Activated T-helper 1 cell treated with anti-CD3 and anti-CD28 coated beads, Interleukin-2, amount 50 U/mL, for 16 hours (primary cell): ENCODE measurements at places on chromosomes 3 and 15.
A peak's percentile ranks its signal among the peaks of the same experiment; 100 is the strongest.

DNA sequence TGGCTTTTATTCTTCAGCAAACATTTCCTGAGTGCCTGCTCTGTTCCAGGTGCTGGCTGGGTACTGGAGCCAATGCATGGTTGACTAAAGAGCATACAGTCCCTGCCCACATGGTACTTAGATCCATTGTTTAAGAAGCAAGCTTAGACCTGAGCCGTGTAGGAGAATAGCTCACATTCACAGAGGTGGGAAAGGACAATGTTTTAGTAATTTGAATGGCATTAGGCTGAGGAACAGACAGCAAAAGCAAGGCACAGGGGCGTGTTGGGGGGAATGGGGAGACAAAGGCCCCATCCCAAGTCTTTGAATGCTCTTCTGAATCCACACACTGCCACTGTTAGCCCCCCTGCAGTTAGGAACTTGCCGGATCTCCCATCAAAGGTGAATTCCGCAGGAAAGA, 388.2 kb upstream of the RGMA start:
- DNase-seq: no peak

DNA sequence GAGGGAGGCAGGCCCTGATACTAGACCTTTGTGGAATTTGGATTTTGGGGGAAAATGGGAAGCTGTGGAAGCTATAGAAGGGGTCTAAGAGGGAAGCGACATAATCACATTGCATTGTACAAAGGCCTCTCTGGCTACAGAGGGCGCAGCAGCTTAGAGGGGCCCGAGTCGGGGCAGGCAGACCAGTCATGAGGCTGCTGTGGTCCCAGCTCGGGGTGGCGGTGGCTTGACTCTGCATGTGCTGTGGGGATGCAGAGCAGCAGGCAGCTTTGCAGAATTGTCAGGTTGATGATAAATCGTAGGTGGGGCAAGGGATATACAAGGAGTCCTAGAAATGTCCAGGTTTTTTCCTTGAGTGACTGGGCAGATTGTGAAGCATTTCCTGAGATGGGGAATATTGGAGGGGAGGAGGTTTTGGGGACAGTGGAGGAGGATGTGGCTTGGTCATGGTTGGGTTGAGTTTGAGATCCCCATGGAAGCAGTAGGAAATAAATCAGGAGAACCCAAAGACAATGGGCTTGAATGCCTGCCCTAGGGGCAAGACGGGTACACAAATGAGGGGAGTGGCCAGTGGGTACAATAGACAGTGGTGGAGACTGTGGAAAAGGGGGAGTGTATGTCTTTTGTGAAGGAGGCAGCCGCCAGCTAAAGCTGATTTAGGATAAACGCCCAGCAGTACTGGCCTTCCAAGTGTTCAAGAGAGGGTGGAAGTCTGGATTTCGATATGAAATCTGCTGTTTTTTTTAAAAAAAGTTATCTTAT, 94.1 kb downstream of the HMG20A start:
- no peak for DNase-seq

- DNase-seq: no peak
These were observed 330.2 kb downstream of the GABRB3 start for GRCh38 chr15:26442680-26443079.

DNA sequence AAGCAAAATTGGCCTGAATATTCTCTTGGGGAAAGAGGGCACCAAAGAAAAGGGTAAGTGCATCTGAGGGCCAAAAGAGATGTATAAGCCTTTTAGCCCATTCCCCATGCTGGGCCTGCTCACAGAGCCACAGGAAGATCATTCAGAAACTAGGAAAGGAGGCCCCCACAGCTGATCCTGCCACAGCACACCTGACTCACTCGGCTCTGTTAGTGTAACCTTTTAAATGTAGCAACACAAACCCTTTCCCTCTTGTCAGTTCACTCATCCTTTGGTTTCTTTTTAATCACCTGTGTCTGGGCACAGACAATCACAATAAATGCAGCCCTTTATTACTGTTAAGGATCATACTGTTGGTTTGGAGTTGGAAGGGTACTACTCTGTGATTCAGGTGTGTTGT, 69.9 kb downstream of the PDCD6IP start:
- DNase-seq: no peak

- DNase-seq: peak; percentile 50
These were observed at the start of gene MELTF for GRCh38 chr3:197029511-197030167. TSS of gene MELTF (minus strand) at chr3:197029817. CDS start at chr3:197029702, 115 bp downstream.

DNA sequence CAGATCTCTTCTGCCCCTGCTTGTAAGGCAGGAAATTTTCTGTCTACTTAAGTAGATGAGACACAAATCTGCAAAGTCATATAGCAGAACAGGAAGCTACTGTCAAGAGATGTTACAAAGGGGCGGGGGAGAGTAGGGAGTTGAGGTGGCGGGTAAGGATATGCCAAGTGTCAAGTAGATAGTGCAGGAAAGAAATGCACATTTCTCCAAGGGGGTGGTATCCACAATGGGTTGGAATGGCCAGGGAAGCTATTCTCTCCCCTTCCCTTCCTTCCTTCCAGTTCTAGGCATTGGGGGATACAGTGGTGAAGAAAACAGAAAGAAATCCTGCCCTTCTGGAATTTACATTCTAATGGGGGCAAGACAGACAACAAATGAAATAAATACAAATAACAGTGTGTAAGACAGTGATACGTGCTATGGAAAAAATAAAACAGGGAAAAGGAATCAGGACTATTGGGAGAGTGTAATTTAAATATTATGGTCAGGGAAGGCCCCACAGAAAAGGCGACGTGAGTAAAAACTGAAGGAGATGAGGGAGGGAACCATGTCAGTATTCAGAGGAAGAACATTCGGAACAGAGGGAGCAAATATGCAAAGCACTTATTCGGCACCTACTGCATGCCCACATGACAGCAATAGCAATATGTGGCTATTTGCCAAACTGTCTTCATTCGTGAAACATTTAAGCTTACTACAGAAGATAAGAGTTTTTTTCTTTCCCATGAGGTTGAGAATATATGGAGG, 42.8 kb upstream of the RNU6-1 start:
- DNase-seq: no peak

DNA sequence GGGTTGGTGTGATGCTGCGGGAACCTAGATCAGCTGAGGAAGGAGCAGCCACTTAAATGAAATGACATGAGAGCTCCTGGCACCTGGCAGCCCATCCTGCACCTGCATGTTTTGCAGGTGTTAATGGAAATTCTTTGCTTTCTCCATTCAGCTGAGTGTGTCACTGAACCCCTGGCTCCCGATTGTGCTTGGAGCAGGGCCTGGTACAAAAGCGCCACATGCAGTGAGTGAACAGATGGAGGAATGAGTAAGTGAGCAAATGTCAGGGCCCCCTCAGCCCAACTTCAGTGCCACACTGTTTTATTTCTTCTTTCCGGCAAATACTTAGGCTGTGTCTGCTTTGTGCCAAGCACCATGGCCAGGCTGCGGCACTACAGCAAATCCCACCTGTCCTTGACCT, 132.2 kb downstream of the ASB7 start:
- DNase-seq: no peak

GRCh38 chr3:192060160-192060781, 599.3 kb downstream of the PYDC2 start:
- no peak for DNase-seq

- no peak for DNase-seq
These were observed 359 bp downstream of the ARIH1 start for GRCh38 chr15:72474466-72474911.

DNA sequence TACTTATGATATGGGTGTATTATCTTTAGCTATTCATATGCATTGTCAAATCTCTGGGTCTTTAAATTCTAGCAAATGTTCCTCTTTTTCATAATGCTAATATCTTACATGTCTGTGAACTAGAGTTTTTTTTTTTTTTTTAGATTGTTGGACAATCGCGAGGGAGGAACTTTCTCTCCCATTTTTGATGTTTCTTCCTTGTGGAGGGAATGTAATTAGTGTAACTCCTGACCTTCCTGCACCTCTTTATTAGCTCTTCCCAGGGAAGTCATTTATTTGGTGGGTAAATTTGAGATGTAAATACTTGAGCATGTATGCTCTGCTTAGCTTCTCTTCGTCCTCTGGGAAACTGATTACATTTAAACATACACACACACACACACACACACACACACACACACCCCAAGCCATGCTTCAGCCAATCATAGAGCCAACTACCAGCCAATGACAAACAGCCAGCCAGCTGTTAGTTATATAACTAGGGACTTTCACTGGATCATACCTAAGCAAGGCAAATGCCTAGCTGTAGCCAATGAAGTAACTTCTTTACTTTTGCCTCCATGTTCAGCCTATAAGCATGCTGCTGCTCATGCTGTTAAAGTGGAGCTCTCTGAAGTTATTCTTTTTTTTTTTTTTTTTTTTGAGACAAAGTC, 8.3 kb upstream of the USP8 start:
- no peak for DNase-seq

- DNase-seq: no peak
These were observed 26.7 kb upstream of the STAG1 start for GRCh38 chr3:136778865-136779264.

DNA sequence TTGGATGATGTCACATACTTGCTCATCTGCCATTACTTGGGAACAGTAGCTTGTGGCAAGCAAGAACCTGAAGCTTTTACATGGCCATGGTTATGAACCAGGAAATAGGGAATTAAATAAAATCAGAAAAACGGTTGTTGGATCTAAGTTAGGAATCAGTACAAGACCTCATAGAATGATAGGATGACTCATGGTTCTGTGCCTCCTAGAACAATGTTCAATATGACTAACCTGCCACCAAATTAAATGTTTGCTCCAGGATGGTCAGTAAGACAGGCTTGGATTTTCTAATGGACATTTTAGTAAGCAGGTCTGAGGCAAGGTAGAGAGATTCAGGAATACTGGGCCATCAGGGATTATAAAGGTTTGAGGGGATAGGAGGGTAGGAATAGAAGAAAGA, 218.9 kb downstream of the PLOD2 start:
- DNase-seq: no peak

DNA sequence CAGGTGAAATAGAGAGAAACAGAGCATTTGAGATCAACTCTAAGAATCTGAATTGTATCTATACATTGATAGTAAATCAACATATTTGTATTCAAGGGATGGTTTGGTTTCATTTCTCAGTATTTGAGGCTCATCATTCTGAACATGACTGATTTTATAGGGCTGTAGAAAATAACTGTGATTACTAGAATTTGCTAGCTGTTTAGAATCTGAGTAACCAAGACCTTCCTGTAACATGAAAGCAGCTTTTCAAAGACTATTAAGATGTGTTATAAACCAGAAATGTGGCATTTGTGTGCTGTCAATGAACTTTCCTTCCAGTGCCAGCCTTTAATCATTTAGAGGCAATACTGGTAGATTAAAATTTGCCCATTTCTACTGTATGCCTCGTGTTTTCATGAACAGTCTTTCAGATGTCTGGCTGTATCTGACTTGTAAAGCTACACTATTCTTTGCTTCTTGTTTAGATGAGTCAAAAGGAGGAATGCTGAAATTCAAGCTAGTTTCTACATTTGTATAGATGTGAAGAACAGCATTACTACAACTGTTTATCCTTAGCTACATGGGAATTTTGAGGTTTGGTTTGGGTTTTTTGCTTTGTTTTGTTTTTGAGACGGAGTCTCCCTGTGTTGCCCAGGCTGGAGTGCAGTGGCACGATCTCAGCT, 137.3 kb upstream of the BHLHE40 start:
- no peak for DNase-seq

DNA sequence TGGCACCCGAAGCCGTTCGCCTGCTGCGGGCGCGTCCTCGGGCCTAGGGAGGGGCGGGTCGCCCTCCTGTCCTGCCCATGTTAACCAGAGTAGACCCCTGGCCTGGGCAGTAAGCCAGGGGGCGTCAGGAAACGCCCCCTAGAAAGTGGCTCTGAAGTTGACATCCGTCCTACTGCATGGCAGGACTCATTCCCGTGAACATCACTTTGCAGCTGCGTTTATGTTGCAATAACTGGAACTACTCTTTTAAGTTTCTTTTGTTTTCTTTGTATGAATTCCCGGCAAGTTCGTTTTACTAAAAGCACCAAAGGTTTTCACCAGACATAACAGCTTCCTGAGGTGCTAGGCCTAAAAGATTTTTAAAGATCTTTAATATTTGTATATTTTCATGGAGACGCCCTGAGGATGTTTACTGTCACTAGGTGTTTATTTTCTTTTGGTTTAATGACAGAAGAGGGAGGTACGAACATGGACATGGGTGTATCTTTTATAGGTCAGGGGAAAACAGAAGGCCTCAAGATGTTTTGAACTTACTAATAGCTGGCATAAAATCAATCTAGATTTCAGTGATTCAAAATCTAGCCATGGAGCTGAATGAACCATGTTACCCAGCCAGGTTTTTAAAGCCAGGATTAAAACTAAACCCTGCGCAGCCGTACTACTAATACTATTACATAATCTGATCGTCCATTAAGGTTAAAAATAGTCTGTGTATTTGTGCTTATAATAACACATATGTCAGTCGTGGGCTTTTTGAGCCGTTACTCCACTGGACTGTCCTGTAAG, 1.0 kb downstream of the C15orf61 start:
- no peak for DNase-seq

- DNase-seq: no peak
These were observed 1.2 kb upstream of the ZBED2 start for GRCh38 chr3:111596328-111596727.

DNA sequence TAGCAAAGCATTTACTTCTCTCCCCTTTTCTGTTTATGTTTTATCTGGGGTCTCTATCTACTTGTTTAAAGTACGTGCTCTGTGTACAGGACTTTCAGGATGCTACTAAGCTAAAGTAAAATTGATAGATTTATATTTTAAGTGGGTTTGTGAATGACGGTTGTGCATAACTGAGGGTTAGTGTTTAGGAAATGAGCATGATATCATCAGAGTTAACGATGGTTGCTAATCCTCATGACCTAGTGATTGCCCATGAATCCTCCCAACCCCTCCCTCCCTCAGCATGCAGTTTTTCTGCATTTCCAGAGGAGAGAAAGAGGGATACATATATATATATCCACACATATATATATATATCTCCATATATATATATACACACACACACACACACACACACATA, 957.2 kb downstream of the TUSC7 start:
- DNase-seq: no peak

- no peak for DNase-seq
These were observed 76.6 kb downstream of the CHCHD6 start for GRCh38 chr3:126780666-126781065.

DNA sequence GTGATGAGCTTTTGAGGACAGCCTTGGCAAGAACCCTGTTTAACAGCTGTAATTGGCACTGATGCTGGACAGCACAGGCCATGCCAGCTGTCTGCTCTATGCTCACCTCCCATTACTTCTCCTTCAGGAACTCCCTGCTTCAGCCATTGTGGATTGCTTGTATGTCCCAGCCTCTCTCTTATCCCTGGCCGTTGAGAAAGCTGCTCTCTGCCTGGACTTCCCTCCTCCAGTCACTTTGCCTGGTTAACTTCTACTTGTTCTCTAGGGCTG, 444.5 kb downstream of the EPHB1 start:
- DNase-seq: no peak

GRCh38 chr3:17846466-17846865, 104.0 kb upstream of the TBC1D5 start:
- DNase-seq: no peak

DNA sequence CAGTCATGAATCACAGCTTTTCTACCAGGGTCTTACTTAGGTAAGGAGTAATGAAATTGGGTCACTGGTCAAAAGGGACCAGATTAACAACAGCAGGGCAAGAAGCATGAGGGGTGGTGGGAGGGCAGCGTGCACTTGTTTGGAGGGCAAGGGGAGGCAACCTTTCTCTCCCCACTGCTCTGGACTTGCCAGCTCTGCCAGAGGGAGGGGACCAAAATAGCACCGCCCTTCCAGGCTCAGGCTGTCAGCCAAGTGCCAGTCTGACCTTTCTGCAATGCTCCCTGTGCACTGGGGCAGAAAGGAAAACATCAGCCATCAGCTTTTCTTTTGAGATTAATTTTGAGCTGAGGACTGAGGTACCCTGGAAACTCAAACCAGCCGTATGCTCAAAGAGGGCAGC, 4.5 kb upstream of the ULK3 start:
- no peak for DNase-seq
